ENCODE measurements at places on chromosomes 5 and 9.

DNA sequence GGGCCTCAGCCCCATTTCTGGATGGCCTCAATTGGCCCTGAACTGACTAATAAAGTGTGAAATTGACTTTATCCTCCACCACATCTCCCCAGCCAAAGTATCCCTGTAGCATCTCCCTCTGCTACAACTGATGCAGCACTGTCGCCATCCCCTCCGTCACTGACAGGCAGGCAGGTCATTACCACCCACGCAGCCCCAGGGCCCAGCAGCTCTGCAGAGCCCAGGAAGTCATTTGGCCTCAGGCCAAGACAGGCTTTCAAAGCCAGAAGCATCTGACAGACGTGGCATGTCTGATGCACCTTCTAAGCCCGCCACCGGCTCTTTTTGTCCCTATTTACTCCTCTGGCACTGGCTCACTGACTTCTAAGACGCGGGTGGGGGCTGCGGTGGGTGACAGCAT lies 65.3 kb downstream of the ARHGEF37 start:
- DNase-seq: no peak

- DNase-seq: no peak
Measured at GRCh38 chr5:86118542-86118941, 499.2 kb upstream of the COX7C start.

DNA sequence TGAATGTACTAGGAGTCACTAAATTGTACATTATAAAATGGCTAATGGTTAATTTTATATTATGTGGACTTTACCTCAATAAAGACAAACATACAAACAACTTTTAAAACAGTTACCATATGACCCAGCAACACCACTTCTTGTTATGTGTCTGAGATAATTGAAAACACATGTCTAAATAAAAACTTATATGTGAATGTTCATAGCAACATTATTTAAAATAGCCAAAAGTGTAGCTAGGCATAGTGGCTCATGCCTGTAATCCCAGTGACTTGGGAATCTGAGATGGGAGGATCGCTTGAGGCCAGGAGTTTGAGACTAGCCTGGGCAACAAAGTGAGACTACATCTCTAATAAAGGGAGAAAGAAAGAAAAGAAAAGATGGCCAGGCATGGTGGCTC lies 22.9 kb downstream of the SLC35A4 start:
- no peak for DNase-seq

DNA sequence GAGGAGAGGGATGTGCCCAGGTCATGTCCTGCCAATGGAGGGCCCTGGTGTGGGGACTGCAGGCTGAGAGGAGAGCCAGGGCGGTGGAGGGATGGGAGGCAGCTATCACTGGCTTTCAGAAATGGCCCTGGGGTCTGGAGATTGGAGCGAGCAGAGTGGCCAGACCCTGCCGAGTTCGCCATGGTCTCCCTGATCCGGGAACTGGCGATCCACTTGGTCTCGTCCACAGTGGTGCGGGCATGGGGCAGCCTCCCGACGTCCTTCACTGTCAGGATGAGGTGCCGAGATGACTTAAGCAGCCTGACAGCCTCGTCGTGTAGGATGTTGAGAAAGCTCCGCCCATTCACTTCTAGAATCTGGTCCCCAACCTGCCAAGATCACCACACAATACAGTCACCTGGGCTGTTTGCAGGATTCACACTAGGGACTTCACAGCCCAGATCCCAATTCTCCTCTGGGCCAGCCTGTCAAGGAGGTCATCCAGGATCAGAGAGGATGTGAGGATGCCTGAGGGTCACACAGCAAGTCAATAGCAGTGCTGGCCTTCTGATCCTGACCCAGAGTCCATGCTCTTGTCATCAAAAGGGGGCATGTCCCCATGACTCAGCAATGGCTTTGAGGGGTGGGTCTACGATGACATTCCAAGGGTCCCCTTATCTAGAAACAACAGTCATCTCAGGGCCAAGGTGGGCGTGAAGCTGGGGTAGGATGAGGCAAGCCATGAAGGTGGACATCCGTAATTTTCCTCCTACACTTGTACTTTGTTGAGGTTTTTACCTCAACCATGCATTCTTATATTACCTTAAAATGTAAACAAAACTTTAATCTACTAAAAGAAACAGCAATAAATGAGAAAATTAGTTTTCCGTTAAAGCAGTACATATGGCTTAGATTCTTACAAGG lies 38.5 kb upstream of the AKNA start:
- no peak for DNase-seq

- DNase-seq: no peak
Measured at GRCh38 chr5:32304622-32305021, 8.1 kb downstream of the MTMR12 start.

- DNase-seq: no peak
Measured at GRCh38 chr5:144585681-144586080, 415.0 kb downstream of the KCTD16 start.

DNA sequence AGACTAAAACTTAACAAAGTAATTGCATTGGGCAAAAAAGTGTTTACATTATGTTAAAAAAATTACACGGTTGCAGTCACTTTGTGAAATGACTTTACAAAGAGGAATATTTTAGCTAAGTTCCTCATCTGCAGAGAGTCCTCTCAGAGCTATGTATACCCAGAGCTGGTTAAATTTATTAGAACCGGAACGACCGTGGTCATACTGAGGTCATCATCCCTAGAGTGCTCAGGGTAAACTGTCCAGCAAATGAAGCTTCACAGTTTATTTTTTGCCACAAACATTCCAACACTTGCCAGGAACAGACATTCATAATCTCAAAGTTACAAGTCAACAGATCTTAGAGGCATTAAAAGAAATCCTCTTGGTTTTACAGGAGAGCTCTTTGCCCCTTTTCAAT lies 897 bp downstream of the ROPN1L start:
- no peak for DNase-seq
